PC-3 (cell line): ENCODE measurements at places on chromosomes 3 and 15.

DNA sequence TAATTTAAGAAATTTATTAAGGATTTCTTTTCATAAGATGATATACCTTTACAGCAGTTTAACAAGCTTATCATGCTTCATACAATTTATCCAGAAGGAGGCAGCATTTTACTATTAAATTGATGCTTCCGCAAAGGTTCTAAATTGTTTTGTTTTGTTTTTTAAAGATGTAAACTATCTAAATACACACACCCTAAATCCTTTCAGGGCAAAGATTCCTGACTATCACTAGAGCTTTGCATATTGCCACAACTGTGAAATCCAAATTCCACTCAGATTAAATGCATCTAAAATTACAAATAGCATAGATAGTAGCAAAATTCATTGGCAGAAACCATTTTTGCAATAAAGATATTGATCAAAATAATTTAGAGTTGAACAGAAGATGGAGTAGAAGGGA lies 44.5 kb upstream of the CCNL1 start:
- DNase-seq = peak; percentile 77

- no peak for DNase-seq
Observed at GRCh38 chr3:197023241-197023997, 6.2 kb downstream of the MELTF start.

DNA sequence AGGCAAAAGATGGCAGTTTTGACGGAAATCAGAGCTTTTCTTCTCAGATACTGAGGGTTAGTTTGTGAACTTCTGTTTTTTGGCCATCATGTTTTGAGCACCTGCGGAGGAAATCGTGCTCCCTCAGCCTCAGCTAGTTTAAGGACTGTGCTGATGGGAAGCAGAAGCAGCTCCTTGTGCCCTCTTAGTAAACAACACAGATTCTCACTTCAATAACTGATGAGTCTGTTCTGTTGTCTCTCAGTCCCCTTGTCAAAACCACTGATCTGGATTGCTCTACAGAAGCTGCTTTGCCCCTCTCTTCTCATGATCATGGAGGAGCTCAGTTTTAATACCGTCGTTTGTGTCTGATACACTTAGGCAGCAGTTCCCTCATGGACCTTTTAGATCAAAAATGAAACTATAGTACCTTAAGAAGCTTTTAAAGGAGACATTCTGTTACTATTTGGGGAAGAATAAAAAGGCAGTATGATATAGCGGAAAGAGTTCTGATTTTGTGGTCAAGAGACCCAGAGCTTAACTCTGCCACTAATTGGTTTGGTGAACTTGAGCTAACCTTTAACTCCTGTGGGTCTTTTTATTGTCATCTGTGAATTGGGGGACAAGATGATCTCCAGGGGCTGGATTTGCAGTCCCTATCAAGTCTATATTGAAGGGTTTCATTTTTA lies 152.6 kb downstream of the BBX start:
- DNase-seq = no peak

DNA sequence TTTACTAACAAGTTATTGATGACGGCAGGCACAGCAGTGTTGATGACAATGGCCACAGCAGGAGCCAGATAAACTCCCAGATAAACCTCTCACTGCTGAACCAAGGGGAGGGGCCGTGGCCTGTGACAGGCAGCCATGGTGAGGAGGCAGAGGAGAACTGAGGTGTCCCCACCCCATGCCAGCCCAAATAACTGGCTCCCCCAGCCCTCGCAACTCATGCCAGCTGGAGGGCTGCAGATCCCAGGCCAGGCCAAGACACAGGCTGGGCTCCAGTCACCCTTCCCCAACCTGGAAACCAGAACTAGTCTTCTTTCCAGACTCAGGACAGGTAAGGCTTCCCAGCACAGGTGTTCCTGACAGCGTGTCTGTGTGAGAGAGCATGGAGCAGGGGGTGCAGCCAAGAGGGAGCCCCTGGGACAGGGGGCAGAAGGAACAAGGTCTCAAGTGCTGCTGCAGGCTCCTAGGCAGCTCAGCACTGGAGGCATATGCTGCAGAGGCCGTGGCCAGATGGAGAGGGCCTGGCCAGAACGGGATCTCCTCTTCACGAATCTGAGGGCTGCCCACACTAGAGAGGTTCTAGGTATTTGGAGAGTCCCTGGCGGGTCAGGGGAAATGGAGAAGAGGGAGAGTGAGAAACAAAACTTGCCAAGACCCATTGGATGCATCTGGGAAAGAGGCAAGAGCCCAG lies 15.9 kb downstream of the PLA2G4F start:
- no peak for DNase-seq

GRCh38 chr3:133828576-133829309 lies 23.1 kb downstream of the SRPRB start:
- DNase-seq = no peak

- peak; percentile 47 for DNase-seq
Observed at GRCh38 chr15:63504979-63505841, 817 bp downstream of the USP3 start.

DNA sequence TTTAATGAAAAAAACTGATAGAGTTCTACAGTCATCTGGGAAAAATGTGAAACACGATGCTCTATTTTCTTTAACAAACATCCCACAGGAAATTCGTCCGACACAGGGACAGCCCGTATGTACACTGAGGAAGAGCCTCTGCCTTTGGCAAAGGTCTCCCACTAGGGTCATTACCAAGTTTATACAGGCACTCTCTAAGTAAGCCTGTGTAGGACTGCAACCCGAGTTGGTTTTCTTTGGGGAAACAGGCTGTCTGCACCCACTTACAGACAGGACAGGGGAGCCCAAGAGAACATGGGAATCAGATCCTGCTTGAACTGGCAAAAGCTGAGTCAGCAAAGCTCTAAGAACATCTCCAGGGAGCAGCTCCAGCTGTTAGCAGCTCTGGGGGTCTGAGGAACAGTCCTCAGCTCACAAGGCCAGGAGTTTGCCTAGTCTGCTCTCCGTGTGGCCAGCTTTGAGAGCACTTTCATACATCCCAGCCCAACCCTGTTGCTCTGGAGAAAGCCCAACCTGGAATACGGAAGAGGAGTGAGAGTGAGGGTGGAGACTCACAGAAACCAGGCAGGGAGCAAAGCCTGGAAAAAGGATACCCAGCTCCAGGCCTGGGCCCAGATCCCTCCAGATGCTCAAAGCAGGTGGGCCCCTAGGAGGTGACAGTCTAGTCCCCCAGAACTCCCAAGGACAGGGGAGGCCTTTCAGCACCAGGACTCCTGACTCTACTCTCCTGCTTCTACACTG lies 1.9 kb downstream of the TBC1D2B start:
- peak; percentile 75 for DNase-seq

DNA sequence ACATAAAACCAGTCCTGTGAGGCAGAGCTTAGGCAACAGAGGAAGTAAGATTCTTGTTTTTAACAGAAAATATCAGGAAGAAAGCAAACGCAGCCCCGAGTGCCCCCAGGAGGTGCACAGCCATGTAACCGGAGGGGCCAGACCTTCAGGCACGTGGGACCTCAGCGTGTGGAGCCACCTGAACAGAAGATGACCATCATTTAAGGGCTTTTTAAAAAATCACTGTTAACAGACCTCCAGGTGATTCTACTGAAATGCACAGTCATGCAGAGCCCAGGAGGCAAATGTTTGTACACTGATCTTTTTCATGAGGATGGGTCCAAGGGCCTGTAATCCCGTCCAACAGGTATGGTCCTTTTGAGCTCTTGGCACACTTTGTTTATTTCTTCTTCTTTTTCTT lies 38.8 kb downstream of the SPG21 start:
- peak; percentile 6 for DNase-seq

GRCh38 chr3:188721990-188722389 lies 449.8 kb upstream of the TPRG1 start:
- peak; percentile 43 for DNase-seq

- peak; percentile 76 for DNase-seq
Observed at GRCh38 chr3:5144316-5144994, 22.4 kb downstream of the ARL8B start.

DNA sequence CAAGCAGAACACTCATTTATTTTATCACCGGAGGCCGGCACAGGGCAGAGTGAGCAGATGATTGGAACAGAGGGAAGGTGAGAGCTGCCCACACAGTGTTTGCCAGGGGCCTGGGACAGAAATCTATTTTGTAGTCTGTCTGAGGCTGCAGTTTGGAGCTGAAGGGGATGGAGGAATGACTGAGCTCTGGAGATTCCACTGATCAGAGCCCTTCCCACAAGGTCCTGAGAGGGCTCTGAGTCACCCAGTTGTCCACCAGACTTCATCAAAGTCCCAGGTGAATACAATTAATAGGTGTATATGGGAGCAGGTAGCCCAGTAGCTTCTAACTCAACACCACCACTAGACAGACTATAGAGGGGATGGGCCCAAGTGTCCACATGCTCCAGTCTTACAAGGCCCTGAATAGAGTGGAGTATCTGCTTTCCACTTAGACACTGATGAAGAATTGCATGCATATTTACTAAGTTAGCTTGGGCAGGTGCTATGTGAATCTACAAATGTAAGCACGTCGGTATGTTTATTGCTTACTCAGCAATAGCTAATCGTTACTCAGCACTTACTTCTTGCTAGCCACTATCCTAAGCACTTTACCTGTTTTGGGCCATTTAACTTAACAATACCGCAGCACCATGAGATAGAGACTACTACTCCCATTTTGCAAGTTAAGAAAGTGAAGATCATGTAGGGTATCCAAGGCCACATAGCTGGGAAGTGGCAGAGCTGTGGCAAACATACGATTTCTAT lies 2.7 kb upstream of the STARD5 start:
- DNase-seq = no peak

DNA sequence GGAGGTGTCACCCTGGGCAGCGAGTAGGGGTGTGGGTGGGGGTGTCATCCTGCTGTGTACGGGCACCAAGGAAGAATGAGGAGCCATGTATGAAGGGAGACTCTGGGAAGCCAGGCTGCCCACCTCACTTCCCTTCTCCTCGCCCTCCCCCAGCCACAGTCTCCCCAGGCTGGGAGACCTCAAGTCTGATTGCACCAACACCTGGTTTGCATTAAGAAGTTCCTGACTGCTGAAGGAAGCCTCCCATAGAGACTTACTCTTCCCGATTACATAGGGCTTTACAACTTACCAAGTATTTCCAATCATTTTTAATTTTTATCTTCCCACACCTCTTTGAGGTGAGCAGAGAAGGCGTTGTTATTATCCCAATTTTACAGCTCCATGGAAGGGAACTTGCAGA lies 29.5 kb upstream of the SMAD3 start:
- no peak for DNase-seq

GRCh38 chr3:107604057-107604822 lies 81.5 kb downstream of the BBX start:
- no peak for DNase-seq

DNA sequence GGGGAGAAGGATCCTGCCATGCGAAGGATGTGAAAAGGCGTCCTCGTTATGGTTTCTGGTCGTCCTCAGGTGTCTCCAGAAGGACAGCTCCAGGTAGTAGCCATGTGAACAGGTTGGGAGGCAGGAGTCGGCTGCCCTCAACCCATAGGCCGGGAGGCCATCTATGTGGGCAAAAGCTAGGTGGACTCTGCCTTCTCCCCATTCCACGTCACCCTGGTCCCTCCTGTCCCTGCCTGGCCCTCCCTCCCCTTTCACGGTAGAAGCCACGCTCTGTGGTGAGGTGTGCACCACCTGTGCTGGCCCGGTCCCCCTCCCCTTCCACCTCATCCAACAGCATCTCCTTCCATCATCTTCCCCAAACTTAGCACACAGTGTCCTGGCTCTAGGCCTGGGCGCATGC lies 16.3 kb downstream of the ITIH3 start:
- DNase-seq = no peak

DNA sequence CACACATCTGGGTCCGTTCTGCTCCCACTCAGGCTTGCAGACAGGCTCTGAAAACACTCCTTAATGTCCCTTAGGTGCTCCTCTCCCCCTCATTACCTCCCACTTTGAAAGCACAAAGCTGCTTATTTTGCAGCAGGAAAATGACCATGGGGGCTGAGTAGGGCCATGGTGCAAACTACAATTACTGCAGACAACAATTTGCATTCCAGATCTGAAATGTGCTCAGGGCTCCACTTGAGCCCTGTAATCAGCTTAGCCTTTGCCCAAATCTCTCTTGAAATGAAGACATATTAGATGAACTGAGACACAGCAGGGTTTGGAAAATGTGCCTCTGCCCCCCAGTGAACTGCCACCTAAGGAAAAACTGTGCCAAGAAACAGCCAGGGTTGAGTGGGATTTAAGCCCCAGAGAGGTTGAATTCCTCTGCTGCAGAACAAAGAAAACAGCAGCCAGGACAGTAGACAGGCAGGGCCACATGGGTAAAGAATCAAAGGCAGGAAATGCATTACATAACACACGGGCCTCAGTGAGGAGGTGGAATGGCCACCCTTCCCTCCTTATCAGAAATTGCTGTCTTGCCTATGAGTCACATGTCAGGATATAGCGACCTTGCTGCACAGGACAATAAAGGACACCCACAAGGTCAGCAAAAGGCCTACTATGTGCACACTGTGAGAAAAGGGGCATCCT lies 126.8 kb upstream of the ARHGEF3 start:
- no peak for DNase-seq

GRCh38 chr3:129845956-129846355 lies 47.6 kb downstream of the TMCC1 start:
- peak; percentile 6 for DNase-seq

- no peak for DNase-seq
Observed at GRCh38 chr3:62373215-62373614, at the start of gene FEZF2. Gene FEZF2, minus strand, starts transcription at chr3:62373550. Its CDS starts 682 bp downstream, at chr3:62372868.

GRCh38 chr3:87206070-87206469 lies 21.0 kb upstream of the CHMP2B start:
- peak; percentile 98 for DNase-seq

DNA sequence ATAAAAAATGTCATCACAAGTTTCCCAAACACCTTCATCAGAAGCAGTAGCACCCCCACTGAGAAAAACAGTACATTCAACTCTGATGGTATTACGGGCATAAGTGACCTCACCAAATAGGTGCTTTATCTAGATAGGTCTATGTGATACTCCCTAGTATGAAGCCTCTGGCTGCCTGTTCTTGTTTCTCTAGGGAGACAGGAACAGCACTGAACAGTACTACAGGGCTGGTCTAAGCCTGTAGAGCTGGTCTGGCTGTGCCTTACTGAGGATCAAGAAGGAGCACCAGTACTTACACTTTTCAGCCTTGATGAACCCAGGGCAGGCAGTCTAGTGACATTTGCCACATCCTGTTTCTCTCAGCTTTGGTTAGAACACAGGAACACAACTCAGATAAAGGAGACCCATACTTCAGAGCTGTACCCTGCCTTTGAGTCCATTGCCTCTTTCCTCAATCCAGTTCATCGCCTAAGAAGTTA lies 35.9 kb downstream of the OXNAD1 start:
- DNase-seq = no peak

DNA sequence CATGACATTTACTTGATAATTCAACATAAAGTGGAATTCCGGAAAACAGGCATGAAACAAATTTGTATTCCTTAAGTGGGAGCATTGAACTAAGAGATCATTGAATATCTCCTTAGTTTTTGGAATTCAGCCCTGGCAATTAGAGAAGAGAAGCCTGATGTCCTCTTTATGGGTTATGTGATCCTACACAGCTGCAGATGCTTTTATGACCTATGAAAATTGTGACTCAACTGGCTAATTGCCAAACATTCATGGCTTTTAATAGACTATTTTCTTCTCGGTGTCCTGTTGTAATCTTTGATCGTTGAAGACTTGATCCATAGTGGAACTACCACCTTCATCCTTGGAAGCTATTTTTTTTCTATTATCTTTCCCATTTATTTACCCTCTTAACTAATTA lies 46.1 kb downstream of the AGBL1 start:
- no peak for DNase-seq

- no peak for DNase-seq
Observed at GRCh38 chr3:146972726-146973125, 367.6 kb upstream of the PLSCR5 start.
